ENCODE measurements at places on chromosomes 2 and 18.
A peak's percentile ranks its signal among the peaks of the same experiment; 100 is the strongest.

GRCh38 chr2:170022692-170023091 is 155.3 kb upstream of the MYO3B start:
- no peak for DNase-seq

DNA sequence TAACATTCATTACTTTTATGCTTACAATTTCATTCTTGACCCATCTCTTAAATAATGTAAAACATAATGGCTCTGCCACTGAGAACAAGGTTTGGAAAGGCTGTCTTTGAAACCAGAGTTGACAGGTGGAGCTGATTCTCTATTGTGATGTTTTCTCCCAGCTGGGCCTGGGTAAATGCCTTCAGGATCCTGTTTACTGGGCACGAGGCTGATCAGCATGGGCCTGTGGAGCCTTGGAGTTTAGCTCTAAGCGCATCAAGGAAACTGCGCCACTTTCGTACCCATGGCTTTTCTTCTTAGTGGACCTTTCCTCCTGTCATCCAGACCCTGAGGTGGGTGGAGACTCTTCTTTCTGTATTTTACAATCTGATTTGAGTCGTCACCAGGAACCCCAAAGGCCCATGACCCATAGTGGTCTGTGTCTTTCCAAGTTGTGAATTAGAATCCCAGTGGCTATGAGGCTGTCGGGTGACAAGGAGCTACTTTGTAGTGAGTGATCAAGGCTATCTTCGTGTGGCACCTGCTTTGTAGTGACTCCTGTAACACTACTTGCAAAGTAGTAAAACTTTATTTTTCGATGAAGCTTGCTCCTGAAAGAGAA is 123.1 kb downstream of the LPIN1 start:
- DNase-seq: no peak

GRCh38 chr2:26185954-26186770 is 13.3 kb downstream of the GAREM2 start:
- DNase-seq: no peak

GRCh38 chr2:202521470-202521869 is 113.3 kb upstream of the FAM117B start:
- no peak for DNase-seq

GRCh38 chr2:191386938-191387536 is 141.8 kb downstream of the MYO1B start:
- no peak for DNase-seq

DNA sequence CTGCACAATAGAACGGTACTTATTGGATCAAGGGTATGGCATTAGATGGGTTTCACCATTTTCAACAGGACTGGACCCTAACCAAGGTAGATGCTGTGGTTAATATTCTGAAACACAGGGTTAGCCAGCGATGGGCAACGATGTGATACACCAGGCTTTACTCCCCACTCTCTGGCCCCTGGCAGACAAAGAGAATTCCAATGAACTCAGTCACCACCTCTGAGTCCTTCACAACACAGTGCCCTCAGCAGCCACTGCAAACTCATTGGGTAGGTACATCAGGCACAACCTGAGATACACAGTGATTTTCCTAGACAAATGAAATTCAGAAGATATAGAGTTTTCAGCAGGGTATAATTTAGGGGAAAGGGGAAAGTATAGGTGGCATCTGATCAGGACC is 634.5 kb downstream of the ZEB2 start:
- DNase-seq: no peak

DNA sequence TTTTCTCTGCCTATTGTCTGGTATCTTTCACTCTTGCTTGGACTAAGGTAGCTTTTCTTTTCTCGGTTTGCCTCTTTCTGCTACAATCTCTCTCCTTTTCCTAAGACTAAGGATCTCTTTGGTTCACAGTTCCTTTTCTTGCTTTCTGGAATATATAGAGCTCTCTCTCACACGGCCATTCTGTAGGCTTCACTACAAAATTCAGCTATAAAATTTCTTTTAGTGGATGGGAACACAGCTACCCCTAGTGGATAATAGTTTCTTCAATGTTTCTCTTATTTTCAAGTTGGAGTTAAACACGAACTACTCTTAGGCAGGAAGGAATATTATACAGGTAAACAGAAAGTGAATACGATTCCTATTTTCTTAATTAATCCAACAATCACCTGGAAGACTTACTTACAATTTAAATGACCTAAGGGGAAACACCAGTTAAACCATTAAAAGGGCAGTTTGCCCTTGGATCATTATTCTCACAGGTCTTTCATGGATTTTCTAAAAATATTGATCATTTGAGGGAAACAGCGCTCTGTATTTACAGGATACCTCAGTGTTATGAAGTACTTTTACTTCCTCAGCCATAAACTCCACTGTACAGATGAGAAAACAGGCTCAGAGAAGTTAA is 140.5 kb downstream of the LRP2 start:
- no peak for DNase-seq

DNA sequence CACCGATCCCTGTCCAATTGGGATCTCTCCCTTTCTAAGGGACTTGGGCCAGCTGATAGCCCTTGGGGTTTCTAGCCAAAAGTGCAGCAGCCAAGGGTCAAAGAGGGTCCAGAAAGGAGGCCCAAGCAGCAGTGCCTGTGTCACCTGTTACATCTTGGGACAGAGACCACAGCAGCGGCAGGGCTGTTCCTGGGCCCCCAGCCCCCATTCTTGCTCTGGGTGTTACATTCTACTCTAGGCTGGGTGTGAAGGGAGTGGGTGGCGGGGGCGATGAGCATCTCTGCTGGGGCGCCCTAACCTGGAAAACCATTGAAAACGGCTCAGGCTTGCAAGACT is 1.2 kb downstream of the PAX3 start:
- DNase-seq: no peak

DNA sequence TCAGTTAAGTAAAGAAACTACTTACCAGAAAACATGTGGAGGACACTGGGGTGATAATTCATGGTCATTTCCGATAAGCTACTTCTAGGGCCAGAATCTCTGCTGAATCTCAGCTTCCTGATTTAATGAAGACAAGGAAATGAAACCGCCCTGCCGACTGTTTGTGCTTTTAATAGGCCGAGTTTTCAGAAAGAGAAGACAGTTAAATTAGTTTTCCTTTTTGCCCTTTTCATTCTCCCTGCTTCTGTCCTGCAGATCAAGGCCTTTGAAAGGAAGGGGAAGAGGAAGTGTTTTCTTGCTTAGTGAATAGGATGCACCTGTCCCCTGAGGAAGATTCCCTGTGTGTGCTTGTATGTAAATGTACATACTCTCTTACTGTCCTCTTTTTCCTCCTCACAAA is 126.6 kb downstream of the SH3RF3 start:
- no peak for DNase-seq

DNA sequence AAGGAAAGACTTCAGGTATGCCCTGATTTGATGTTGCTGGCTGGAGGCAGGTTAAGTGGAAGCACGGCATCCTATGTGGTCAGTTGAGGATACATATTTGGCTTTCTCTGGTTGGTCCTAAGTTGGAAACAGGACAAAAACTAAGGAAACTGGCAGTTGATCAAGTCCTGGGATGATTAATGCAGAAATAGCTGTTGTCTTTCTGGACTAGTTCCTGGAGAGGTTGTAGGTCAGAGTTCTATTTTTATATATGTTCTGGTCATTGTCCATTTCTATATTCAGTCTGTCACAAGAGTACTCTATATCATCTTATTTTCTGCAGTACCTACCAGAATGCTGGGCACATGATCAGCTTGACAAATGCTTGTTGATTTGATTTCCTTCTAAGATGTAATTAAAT is 4.0 kb upstream of the SLC35F5 start:
- no peak for DNase-seq

GRCh38 chr2:158914731-158915130 is 53.7 kb upstream of the TANC1 start:
- DNase-seq: no peak

GRCh38 chr2:128786741-128787478 is 468.2 kb upstream of the HS6ST1 start:
- no peak for DNase-seq

DNA sequence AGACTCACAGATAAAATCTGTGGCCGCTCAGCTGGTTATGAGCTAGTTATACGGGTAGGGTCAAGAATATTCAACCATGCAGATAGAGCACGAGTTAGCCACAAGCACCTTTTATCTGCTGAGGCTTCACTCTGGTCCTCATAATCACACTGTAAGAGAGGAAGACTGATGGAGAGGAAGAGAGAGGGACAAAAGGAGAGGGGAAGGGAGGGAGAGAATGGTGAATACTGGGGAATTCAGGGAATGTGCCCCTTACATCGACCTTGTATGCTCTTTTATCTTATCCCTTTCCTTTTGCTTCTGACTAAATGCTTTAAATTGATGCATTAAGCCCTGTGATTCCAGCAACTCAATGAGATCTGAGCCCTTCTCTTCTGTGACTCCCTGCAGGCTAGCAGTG is 333.1 kb downstream of the DSEL start:
- DNase-seq: no peak

DNA sequence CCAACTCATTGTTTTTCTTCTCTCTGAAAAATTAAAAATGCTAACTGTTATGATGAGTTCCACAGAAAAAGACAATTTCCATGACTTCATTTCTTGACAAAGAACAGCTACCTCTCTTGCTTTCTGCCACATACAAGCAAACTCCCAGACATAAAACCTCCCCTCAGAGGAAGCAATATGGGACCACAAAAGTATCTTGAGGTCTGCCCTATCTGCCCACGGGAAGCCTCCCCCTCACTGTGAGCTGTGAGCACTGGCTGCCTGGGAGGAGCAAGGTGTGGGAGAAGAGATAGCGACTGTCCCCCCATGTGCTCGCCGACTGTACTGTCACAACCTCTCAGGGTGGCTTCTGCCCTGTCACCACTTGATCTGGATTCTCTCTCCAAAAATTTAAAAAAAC is 69.7 kb upstream of the NRP2 start:
- no peak for DNase-seq

DNA sequence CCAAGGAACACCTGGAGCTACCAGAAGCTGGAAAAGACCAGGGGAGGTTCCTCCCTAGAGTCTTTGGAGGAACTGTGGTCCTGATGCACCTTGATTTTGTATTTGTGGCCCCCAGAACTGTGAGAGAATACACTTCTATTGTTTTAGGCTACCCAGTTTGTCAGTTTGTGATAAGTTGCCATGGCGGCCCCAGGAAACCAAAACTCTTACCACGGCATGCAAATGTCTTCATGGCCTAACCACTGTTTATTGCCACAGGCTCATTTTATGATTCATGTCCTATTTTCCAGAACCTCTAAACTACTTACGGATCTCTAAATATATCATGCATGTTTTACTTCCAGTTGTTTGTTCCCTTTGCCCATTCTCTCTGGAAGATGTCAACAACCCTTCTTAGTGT is 1250.7 kb upstream of the FAM98A start:
- no peak for DNase-seq

- DNase-seq: no peak
These were observed 14.7 kb downstream of the CUL3 start for GRCh38 chr2:224570328-224570993.

GRCh38 chr2:187102381-187102780 is 253.4 kb upstream of the ZSWIM2 start:
- no peak for DNase-seq

DNA sequence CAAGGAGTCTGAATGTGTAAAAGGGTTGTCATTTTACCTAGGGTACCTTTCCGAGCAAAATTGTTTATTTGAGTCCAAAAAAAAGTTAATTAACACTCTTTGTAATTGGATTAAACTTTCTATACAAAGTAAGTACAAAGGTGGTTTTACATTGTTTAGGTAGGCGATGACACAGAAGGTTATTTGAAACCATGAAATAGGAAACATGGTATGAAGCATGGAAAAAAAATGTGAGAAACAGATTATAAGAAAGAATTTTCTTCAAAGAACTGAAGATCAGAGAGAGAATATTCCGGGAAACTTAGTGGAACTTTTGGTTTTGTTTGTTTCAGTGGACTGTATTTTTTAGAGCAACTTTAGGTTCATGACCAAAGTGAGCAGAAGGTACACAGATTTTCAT is 32.7 kb downstream of the CARF start:
- no peak for DNase-seq

- no peak for DNase-seq
These were observed 7.5 kb upstream of the BCL11A start for GRCh38 chr2:60560734-60561644.

- DNase-seq: no peak
These were observed 91.2 kb upstream of the KLHL29 start for GRCh38 chr2:23293731-23294130.

GRCh38 chr2:233402346-233402745 is 48.1 kb downstream of the DGKD start:
- no peak for DNase-seq

DNA sequence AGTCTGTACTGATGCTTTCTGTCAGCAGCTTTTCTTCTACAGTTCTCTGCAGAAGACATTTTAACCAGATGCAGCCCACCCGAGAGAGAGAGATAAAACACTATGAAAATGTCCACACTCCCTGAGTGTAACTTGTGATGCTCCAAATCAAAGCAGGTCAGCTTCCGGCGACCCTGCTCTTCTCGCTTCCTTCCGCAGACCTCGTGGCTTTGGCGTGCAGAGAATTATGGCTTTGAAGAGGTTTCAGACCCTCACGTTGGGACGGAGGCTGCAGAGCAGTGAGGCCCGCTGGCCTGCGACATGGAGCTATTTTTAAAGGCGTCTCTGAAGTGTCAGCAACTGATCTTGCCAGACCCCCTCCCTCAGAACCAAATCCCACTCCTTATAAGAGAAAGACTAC is 41.8 kb downstream of the TMEM163 start:
- peak; percentile 10 for DNase-seq

GRCh38 chr2:71599038-71599437 is 145.7 kb downstream of the DYSF start:
- DNase-seq: no peak

- no peak for DNase-seq
These were observed 88.4 kb downstream of the METTL4 start for GRCh38 chr18:2482706-2483475.

DNA sequence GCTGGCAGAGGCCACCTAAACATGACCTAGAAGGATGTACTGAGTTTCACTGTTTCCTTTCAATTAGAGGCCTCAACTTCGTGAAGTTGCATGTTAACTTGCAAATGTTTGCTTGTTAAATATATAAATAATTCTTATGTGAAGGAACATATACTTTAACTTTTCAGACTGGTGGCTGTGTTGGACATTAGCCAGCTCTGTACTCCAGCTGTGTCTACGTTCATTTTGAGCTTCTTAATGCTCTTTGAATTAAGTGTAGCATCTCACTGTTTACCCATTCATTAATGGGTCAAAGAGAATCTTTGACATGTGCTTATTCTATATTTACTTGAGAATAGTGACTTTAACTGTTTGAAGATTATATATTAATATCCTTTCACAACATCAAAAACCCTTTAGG is 823.2 kb upstream of the ID2 start:
- no peak for DNase-seq

DNA sequence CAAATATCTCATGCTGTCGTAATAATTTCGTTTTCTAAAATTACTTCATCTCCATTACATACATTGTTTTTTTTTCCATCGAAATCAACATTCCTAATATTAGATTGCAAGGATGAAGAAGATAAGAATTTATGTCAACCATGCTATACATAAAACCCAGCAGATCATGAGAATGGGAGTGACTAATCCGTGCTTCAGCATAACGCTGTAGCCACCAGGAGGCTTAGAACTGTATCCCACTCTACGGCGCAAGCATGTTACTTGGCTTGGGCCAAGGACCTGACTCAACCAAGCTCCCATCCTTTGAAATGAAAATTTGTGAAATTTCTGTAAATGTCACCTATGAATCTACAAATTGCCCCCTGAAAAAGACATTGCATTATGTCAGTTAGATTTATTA is 392.5 kb downstream of the FIGN start:
- DNase-seq: no peak

Data from activated effector memory CD4-positive, alpha-beta T cell treated with Interleukin-2 at 50 U/mL for 16 hours (primary cell).